Gastrocnemius medialis (tissue), 4 donors: ENCODE measurements at places on chromosomes 12 and 14. TPM values are rescaled to one million over a fixed set of nuclear protein-coding genes. Genes with fewer than 3 reads are reported as not detected.

Gene ANO2
- total RNA-seq: 2.0 TPM

Gene ABHD12B
- total RNA-seq: not detected

Gene PDE3A
- 5.3 TPM for total RNA-seq

Gene CCDC38
- not detected for total RNA-seq

Gene CALCOCO1
- 385 TPM for total RNA-seq

Gene SLCO1A2
- not detected for total RNA-seq

Gene TEAD4
- 201 TPM for total RNA-seq

Gene TGFB3
- total RNA-seq: 28.3 TPM

DNA sequence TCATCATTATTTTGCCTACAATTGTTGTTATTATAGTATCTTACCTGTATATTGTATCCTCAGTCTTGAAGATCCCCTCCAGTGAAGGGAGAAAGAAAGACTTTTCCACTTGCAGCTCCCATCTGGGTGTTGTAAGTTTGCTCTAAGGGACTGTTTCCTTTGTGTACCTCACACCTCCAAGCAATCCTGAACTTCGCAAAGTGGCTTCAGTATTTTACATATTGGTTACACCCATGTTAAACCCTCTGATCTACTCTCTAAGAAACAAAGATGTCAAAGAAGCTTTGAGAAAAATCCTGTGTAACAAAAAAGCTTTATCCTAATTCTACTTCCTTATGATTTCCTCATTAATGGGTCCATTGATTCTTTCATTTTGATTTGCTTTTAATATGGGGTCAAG, 10.1 kb upstream of the OR9K2 start:
- DNase-seq: no peak

DNA sequence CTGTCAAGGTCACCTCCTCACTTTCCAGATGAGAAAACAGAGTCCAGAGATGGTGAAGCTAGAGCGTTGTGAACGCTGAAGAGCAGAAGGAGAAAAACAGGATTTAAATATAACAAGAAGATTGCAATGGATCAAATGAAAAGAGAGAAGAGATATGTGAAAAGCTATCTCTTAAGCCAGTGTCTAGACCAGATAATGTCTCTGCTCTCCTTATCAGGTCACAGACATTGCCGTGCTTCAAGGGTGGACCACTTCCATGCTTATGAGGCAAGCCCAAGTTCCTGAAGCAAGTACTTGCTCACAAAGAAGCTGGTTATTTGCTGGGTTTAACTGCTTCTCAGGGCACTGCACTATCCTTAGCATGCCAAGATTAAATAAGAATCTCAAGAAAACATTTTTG, 31.6 kb upstream of the FRS2 start:
- DNase-seq: no peak

- no peak for DNase-seq
Measured at GRCh38 chr14:57482120-57482519, 11.5 kb downstream of the CCDC198 start.

GRCh38 chr12:96445691-96446583, 43.4 kb upstream of the CFAP54 start:
- DNase-seq: no peak

DNA sequence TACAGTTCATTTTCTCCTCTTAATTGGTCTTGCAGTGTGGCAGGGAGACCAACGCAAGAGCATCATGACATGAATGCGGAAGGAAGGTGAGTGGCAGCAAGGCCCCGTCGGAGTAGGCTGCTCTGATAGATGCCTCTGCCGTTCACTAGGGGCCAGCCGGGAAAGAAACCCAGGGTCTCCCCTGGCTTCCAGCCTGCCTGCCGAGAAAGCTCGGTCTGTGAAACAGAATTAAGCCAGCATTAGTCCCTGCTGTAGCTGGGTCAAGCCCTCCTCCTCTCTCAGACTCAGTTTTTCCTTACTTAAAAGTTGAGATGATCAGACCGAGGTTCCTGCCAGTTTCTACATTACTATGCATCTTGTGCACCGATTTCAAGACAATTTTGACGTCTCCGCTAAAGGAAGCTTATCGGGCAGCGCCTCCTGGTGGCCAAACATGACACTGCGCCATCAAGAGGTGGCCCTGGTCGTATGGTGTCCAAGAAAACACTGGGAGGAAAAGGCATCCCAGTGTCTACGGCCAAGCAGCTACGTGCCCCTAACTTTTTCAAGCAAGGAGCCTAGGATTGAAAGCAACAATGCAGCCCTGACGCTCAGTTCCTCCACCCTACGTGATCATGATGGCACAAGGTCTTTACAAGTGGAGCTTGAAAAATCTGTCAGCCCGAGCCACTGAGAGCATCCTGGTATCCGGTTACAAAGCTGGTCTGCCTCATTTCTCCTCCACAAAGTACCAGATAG, 131.6 kb downstream of the KSR2 start:
- DNase-seq: peak; percentile 44

DNA sequence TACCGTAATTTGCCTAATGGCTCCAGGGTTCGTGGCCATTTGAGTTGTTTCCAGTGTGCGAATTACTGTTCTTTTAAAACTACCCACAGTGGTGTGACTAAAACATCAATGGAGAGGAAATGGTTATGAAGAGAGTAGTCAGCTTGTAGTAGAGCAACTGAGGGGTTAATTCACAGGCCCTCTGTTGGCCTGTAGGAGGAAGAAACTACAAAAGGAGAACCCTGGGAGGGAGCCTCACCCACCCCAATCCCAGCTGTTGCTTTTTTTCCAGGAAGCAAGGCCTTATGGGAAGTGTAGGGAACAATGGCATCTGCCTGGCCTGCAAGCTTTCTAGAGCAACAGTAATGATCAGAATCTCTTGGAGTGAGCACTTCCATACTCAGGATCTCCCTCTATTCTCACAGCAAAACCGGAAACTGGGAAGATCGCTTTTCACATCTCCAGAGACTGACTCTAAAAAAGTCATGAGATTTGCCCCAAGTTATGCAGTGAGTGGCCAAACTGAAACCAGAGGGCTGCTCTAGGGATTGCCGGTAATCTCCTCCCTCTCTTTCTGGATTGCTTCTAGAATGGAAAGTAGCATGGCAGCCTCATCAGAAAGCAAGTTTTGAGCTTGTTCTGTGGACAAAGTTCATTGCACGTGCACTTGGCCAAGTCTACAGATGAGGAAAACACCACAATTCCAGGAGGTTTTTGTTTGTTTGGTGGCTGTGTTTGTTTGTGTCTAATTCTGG, 125.3 kb upstream of the PWP1 start:
- DNase-seq: no peak

DNA sequence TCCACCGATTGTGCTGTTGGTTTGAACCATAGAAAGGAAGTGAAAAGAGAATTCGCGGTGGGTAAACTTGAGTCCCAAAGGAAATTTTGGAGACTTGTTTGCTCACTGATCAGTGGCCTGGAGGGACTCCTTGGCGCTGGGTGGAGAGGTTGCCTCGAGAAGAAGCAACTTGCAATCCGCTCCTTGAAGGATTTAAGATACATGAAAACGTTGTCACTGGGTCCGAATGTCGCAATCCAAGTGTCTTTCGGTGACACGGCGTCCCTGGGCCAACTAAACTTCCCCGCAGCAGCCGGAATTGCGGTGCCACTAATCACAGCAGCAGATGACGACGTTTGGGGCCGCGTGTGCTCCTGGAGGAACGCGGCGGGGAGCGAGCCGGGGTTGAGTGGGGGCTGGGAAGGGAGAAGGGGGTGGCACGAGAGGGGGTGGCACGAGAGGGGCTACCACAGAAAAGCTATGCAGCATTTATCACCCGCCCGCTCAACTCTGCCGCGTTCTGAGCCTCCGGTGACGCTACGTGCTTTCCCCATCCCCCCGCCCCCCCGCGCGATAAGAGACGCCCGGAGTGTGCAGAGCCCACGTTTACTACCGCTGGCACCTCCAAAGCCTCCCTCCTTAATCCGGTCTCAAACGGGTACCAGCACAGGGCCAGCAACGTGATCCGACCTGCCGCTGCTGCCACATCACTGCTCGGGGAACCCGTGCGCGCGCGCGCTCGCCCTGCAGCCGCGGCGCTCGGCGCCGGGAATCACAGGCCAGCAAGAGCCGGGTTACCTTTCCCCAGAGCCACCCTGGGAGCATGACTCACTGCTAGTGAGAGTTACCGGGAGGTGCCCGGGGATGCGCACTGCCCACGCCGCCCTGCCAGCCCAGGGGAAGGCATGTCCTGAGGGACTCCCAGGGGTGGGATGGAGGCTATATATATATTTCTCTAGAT, 833 bp upstream of the BHLHE41 start:
- peak; percentile 89 for DNase-seq

GRCh38 chr12:103140286-103140685, 182.8 kb downstream of the ASCL1 start:
- DNase-seq: no peak

- DNase-seq: no peak
Measured at GRCh38 chr12:71504476-71504875, 64.9 kb downstream of the LGR5 start.

DNA sequence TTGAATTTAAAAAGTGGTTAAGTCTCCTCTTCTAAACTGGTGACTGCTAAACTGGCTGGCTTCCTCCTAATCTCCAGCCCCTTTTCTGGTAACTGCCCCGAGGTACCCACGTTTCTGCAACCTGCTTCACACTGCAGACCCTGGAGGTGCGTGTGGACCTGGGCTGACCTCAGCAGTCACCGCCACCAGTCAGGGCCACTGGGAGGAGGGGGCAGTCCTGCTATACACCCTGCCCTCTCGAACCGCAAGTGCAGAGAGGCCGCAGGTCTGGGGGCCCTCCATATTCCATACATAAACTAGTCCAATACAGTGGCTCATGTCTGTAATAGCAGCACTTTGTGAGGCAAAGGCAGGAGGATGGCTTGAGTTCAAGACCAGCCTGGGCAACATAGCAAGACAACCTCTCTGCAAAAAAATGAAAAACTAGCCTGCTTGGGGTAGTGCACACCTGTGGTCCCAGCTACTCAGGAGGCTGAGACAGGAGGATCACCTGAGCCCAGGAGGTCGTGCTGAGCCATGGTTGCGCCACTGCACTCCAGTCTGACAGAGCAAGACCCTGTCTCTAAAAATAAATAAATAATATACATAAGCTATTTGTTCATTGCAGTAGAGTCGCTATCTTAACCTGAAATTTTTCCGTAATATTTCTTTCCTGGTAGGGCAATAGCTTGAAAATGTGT, 25.6 kb downstream of the VPS37B start:
- DNase-seq: no peak

DNA sequence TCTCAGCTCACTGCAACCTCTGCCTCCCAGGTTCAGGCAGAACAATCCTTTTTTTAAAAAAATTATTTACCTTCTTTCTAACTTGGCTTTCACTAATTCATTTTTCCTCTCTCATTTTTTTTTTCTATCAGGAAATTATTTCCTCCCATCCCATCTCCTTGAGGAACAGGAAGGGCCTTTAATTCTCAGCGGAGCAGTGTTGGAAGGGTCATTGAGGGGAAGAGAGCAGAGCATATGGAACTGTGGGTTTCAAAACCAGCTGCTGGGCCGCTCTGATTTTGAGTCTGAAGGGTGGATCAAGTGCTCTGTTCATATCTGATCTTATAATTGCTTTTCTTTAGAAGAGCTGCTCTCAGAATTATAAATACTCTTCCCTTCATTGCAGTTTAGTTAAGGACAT, 29.0 kb downstream of the NUBPL start:
- DNase-seq: no peak

DNA sequence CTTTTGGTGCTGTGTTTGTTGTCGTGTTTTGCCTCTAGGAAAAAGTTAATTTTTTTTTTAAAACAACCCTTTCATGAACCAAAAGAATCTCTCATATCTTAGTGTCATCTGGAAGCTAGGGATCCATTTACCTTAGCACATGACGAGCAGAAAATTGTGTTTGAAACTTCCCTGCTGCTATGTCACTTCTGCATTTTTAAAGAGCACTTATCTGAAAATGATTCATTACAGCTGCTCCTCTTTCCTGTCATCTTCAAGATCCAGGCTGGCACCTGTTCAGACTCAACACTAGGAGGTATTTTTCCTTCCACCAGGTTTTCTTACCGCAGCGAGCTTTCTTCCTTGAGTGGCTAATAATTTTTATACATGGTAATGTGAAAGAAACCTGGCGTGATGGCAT, 67.0 kb downstream of the EML1 start:
- no peak for DNase-seq

DNA sequence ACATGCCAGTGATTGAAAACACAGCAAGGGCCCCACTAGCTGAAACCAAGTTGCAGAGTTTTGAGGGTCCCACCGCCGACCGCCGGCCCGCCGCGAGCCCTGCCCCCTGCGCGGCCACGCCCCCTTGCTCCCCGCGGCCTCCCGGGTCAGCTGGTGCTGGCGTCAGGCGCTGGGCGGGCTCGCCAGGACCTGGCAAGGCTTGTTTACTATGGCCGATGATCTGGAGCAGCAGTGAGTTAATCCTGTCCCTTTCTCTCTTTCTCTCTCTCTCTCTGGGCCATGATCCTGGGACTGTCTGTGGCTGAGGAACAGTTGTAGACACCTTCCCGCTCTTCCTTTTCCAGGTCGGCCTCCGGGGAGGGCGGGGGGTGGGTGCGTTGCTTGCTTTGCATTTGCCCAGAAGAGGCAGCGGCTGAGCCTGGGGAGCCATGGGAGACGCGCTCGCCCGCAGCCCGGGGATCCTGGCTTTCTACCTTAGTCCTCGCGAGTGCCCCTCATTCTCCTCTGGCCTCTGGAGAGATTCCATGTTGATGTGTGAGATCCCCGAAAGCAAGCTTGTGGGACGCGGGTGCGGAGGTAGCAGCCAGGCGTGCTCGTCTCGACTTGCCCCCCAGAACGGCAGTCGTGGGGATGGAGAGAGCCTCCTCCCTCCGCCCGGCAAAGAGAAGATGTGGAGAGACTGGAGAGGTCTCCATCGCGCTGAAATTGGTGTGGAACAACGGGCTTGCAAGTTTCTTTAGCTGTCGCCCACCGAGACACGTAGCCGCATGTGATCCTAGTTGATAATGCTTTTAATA, at the start of gene ABHD4:
ABHD4 (plus strand) TSS at position 202 of the 797 bp plus-strand sequence; CDS start at position 209, 7 bp downstream.
- DNase-seq: peak; percentile 74

GRCh38 chr12:53170215-53170614, 10.3 kb upstream of the ZNF740 start:
- no peak for DNase-seq

GRCh38 chr14:30272848-30273832, 285.8 kb upstream of the G2E3 start:
- no peak for DNase-seq

DNA sequence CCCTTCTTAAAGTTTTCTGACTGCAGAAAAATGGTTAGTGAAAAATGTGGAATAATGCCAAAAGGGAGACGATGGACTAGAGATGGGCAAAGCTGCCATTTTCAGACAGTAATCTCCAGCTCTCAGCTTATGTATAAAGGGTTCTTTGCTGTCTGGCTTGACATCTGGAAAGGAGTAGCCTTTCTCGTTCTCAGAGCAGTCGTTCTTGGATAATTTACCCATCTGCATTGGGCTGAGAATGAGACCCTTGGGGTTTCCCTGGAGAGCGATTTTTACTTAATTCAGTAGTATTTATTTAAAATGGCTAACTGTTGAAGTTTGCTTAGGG, 1.2 kb downstream of the NUDT4 start:
- DNase-seq: no peak

DNA sequence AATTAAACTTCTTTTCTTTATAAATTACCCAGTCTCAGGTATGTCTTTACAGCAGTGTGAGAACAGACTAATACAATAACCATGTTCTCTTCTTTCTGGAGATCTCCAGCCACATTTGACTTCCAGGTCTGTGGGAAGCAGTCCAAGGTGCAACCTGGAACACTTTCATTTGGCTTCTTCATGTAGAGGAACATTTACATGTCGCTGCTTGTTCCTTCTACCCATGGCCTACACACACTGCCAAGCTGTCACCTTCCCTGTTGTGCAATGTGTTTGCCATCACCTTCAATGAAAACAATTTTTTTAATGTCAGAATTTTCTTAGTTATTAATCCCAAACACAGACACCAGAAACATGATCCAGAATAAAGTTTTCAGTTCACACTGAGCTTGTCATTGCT, 104.7 kb downstream of the PRKCH start:
- DNase-seq: peak; percentile 10
